Mammary epithelial cell (primary cell): ENCODE measurements at places on chromosomes 16 and 17.
A peak's percentile ranks its signal among the peaks of the same experiment; 100 is the strongest.

DNA sequence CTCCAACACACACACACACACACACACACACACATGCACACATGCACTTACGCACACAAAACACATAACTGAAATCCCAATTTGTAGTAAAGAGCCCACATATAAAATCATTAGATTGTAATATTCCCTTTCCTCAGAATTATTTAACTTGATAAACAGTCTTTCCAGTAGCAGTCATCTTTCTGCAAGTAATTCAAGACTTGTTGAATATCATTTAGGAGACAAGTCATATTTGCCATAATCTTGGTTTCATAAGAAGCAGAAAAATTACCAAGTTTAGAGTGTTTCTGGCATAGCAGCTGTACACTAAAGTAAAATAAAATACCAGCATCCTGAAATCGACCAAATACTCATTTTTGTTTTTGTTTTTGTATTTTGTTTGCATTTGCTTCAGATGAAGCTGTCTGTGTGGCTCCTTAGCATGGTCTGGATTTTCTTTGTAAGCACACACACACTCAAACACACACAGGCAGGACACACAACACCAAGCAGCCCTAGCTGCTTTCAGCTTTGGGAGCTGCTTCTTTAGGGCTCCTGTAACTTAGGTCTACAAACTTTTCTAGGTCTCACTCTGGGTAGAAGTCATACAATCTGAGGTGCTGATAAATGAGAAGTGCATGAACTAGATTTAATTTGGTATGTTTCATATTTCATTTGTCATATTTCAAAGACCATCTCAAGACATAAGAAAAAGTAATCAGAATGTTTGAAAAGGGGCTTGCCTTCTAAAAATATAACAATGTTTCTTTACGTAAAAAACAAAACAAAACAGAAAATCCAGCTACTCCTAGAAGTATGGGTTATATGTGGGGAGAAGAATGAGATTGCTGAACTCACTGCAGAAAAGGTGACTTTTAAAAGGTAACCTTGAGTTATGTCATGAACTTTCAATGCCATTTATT, 3.0 kb downstream of the SALL1 start:
- DNase-seq, result no peak

GRCh38 chr17:77372444-77373298, 231.9 kb downstream of the SEC14L1 start:
- DNase-seq, result peak; percentile 54

DNA sequence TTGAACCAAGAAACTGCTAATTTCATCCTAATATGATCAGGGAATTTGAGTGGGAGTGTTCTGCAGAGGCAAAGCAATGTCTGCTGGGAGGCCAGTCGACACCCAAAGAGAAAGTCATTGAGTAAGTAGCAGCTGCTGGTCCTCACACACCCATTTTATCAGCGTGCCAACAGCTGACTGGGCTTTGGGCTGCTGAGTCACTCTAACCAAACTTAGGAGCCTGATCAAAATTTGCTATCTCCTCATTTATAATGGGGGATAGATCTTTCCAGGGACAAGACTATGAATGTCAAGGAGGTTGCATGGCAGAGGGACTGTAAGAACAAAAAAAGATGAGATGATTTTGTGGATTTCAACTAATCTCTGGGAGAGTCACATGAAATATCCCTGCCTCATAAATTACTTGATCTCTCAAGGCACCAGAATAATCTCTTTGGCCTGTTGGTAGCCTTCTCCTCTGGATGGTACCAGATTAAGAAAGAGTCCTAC, 32.9 kb downstream of the CPSF4L start:
- DNase-seq, result peak; percentile 79

DNA sequence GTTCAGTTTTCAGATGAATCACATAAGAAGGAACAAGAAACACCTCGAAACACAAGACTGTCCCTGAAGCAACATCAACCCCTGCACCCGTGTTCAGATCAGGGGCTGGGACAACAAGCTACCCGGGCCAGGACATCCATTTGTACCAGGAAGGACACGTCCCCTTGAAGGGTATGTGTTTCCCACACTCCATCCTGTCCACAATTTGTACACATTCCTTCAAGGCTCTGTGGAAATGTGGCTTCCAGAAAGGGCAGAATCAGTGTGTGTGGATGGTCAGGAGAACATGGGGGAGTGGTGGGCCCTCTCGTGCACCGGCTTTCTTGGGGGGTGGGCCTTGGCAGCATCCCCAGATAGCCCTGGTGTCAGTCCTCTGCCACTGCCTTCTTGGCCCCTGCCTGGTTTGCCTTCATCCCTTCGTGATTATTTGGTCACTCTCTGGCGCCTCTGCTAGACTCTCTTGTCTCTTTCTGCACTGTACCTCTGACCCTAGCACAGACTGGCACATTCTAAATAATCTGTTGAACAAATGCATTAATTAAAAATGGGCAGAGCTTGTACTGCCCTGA, 10.3 kb downstream of the KIFC3 start:
- no peak for DNase-seq

- no peak for DNase-seq
These were observed 5.4 kb downstream of the MEAK7 start for GRCh38 chr16:84498859-84499620.

- DNase-seq, result no peak
These were observed 83.8 kb downstream of the VPS53 start for GRCh38 chr17:630801-631200.

DNA sequence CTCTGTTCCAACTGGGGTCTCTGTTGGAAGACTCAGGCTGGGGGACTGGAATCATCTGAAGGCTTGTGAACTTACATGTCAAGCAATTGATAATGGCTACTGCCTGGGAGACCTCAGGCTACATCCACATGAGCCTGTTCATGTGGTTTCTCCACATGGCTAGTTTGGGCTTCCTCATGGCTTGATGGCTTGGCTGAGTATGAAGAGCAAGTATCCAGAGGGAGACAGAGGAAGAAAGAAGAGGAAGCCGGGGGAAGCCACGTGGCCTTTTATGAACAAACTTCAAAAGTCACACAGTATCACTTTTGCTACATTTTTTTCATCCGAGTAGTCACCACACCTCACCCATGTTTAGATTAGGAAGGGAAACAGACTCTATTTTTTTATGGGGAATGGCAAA, 158.9 kb downstream of the TRIM37 start:
- DNase-seq, result no peak

DNA sequence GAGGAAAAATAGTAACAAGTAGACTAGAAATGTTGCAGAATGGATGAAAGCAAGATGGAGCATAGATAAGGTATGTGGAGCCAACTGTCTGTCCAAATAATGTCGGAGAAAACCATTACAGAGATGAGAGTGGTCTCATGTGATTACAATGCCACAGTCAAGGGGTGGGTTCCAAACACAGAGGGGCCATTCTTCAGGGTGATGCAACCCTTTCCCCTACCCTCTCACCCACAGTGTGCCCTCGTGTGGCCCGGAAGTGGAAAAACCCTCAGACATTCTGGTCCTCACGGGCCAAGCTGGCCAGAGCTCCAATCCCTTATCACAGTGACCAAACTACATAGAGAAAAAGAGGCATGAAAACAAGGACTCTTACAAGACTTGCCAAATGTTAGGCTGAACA, 17.7 kb upstream of the HS3ST3A1 start:
- DNase-seq, result no peak

DNA sequence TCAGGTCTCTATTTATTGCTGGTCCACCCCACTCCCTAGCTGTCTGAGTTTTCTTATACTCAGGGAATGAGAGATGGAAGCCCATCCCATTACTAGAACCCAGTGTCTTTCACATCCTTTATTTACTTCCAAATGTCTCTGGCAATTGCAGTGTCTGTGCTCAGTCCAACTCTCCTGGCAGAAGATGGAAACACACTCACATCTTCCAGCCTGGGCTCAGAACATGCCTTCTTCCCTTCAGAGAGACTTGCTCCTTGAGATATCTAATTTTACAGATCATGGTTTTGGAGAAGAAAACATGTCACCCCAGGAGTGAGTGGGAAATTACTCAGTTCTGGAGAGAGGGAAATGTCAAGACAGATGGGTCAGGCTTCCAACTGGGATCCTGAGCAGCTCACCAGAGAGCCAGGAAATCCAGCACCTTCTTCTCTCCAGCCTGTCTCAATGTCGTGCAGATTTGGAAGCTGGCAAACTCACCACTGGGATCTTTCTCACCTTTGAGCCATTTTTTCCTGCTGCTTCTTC, 494.4 kb downstream of the HS3ST4 start:
- no peak for DNase-seq

DNA sequence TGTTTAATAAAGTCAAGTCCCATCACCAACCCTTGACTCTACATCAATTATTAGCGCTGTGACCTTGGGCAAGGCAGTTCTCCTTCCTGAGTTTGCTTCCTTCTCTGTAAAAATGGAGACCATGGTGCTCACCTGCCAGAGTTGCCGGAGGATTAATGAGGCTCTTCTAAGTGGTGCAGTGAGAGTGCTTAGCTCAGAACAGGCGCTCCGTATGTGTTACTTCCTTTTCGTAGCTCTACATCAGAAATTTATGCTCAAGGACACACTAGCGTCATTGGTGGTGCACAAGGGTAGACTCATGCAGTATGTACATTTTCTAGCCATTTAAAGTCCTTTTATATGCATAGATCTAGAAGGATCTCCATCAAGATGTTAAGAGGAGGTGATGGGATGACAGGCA, 17.4 kb upstream of the CMIP start:
- no peak for DNase-seq

DNA sequence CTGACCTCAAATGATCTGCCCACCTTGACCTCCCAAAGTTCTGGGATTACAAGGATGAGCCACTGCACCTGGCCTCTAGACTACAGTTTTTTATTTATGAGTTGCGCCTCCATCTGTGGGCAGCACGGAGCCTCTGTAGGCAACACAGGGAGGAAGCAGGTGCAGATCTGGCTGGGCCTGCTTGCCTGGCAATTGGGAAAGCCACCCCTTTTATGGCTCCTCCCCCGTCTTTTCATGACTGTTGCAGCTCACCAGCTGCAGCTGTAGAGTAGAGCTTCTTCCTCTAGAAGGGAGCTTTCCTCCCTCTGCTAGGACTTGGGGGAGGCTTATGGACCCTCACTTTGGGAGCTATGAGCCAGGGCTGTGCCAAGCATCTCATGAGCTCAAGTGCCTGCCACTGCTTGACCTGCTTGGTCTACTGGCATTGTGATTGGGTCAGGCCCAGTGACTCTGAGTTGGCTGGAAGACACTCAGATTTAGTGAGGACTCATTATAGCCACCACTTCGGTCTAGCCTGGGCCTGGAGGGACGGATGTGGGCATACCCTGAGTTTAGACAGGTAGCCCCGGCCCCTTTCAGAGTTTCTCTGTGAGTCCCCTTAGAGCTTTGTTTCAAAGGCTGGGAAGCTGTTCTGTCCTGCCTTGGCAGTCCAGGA, 6.9 kb upstream of the SLC7A6 start:
- DNase-seq, result no peak

- DNase-seq, result peak; percentile 35
These were observed 9.0 kb downstream of the STAT5B start for GRCh38 chr17:42266918-42267766.

- DNase-seq, result no peak
These were observed 47.6 kb upstream of the CDC42EP4 start for GRCh38 chr17:73359352-73359751.

- no peak for DNase-seq
These were observed 91.8 kb downstream of the NCOR1 start for GRCh38 chr17:16123531-16123930.

- no peak for DNase-seq
These were observed 30.8 kb downstream of the CYB5D2 start for GRCh38 chr17:4173781-4174180.

- no peak for DNase-seq
These were observed 21.4 kb downstream of the FLYWCH1 start for GRCh38 chr16:2933136-2933535.

GRCh38 chr16:13429416-13429815, 490.5 kb upstream of the ERCC4 start:
- DNase-seq, result no peak

DNA sequence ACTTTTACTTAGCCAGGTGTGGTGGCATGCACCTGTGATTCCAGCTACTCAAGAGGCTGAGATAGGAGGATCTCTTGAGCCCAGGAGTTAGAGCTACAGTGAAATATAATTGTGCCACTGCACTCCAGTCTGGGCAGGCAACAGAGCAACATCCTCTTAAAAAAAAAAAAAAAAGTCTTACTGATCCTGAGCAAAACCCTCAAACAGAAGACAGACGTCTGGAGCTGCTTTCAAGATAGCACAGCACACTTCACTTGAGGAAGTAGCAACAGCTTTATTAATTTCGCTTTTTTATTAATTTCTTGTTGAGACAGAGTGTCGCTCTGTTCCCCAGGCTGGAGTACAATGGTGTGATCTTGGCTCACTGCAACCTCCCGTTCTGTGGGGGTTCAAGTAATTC, 10.2 kb upstream of the GGA2 start:
- DNase-seq, result no peak

- DNase-seq, result no peak
These were observed 55.4 kb downstream of the NLK start for GRCh38 chr17:28097901-28098300.

DNA sequence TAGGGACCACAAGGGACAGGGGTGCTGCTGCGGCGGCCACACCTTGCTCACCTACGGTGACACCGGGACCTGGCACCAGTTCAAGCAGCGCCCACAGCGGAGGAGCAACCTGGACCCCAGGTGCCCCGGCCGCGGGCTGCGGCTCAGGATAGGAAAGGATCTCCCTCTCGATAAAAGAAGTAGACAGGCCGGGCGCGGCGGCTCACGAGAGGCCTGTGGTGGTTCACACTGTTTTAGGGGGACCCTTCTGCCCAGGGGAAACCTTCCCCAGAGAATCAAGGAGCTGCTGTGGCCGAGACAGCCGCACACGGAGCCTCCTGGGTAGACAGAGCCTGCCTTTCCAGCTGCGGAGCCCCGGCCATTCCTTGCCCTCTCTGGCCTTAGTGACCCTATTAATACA, 17.9 kb upstream of the ATP2A3 start:
- no peak for DNase-seq

GRCh38 chr16:88390735-88391134, 8.0 kb downstream of the ZNF469 start:
- no peak for DNase-seq

- no peak for DNase-seq
These were observed 645.1 kb downstream of the KCNJ18 start for GRCh38 chr17:22337467-22337866.

DNA sequence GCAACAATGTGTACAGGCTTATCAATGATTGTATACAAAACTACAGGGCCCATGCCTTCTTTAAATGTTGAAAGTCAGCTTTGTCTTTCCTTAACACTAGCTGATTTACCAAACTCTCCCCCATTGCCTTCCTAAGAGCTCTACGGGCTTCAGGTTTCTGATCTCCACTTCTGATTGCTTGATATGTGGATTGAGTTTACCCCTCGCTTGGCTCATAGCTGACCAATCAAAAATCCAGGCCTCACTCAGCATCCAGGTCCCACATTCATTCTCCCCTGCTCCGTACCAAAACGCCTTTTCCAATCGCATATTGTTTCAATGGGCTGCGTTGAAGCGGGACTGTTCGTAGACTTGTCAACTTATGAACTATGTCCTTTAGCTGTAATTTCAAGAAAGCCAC, 195.1 kb upstream of the TOX3 start:
- no peak for DNase-seq

DNA sequence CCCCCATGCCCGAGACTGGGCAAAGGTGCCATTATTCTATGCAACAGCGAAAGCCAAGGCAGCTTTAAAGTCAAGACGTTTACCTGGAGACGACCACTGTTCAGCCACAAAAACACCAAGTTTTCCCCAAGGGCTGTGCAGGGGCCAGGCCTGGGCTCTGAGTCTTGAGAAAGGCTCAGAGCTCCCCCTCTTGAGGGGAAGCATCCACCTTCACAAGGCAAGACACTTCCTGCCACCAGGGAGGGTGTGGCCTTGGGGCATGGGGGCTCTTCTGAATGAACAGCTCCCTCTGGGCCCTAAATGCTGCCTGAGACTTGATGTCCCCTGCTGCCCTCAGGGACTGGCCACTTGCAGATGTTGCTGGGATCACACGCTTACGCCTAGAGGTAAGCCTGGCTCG, 26.5 kb downstream of the PDIA2 start:
- no peak for DNase-seq
